Heart left ventricle (tissue), 16 donors: ENCODE measurements at places on chromosomes 2 and 18. TPM values are rescaled to one million over a fixed set of nuclear protein-coding genes. Genes with fewer than 3 reads are reported as not detected.

DNA sequence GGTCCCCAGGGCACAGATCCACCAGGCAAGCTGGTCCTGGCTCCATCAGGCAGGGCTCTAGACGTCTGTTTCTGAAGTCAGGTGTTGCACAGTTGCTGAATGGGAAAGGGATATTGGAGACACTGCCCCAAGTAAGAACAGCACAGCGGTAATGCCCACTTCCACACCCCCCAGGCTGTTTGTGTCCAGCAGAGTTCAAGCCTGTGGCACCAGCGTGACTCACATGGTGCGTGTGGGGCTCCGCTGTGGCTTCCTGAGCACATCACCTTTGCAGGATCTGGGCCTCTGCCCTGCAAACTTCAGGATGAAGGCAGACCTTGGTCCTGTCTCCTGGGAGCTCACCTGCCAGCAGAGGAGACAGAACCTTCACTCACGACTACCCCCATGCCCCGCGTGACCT, 203.3 kb downstream of the TFCP2L1 start:
- no peak overlapping the region for H3K27ac ChIP-seq
- no peak for DNase-seq
- H3K4me3 ChIP-seq: no peak overlapping the region
- H3K36me3 ChIP-seq: no peaks in the 10 kb centered on the region
- H3K4me1 ChIP-seq: no peaks in the 10 kb centered on the region
- H3K27me3 ChIP-seq: peaks cover 3% of the 10 kb centered on the region

- H3K27me3 ChIP-seq: no peaks in the 10 kb centered on the region
- peak; percentile 67 for DNase-seq
- no peaks in the 10 kb centered on the region for H3K36me3 ChIP-seq
- peak overlapping the region; percentile 69 for H3K27ac ChIP-seq
- peak overlapping the region; percentile 65 for H3K4me3 ChIP-seq
These were observed 1.7 kb downstream of the INPP5D start for GRCh38 chr2:233061591-233062450.

DNA sequence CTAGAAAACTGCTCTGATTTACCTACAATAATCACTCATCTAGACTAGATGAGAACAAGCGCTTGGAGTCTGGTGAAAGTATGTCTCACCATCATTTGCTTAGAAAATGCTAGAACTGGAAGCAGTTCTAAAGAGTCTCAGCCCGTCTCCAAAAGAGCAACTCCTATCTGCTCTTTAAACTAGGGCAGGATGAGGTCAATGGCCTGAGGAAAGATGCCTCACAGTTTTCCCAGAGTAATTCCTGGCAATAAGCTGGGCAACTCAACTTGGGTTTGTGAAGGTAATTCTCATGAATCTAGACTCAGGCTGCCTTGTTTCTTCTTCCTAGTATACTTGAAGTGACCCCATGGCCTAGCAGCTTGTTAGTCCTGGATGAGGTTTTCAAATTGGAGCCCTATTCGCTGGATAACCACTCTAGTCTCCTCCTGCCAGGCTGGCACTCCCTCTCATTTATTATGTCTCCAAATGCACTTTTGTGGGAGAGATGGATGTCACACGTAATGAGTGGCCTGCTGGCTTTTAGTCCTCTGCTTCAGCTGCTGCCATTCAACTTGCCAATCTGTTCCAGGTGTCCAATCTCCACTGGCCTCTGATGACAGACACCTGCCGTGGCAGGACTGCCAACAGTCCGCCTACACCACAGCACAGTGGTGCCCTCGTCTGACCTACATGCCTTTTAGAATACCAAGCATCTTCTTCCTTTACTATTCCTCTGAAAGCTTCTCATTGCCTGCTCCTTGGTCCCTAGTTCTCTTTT, 80.9 kb downstream of the CABYR start:
- peaks cover 13% of the 10 kb centered on the region for H3K36me3 ChIP-seq
- H3K27me3 ChIP-seq: no peaks in the 10 kb centered on the region
- DNase-seq: peak; percentile 41
- no peak overlapping the region for H3K4me3 ChIP-seq
- H3K27ac ChIP-seq: no peak overlapping the region
- H3K4me1 ChIP-seq: peaks cover 33% of the 10 kb centered on the region

DNA sequence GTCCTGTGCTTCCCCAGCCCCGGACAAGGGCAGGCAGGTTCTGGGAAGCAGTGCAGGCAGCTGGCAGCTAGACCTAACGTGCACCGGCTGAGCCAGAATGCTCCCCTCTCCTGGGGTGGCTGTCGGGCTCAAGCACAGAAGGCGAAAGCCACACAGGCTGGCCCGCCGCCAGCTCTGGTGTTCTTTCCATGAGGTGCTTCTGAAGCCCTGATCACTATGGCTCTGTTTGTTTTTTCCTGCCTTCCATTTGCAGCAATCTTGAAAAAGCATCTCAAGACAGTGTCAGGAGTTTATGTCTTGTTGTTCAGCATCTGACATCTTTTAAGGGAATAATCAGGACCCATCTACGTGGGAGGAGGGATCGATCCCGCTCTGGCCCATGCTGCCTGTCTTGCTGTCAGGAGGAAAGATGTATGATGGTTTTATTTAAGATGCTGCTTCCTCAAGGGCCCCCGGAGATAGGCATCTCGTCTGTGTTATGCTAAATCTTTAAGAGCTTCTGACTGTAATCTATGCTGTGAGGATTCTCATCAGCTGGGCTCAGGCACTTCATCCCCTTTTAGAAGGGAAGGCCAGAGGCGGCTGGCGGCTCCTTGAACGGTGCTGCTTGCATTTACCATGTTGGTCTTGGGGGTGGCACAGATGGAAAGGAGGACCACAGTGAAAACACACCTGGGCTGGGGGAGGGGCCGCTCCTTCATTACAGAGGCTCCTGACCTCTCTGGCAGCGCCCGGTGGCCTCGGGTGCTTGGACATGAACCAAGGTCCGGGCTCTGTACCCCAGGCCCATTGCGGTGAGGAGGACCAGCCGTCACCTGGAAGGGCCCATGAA, 118.5 kb upstream of the HDAC4 start:
- DNase-seq: no peak
- H3K4me3 ChIP-seq: no peak overlapping the region
- H3K36me3 ChIP-seq: no peaks in the 10 kb centered on the region
- H3K27ac ChIP-seq: no peak overlapping the region
- no peaks in the 10 kb centered on the region for H3K27me3 ChIP-seq

- no peak overlapping the region for H3K4me3 ChIP-seq
- peaks cover 20% of the 10 kb centered on the region for H3K4me1 ChIP-seq
- no peaks in the 10 kb centered on the region for H3K36me3 ChIP-seq
- no peak for DNase-seq
- H3K27me3 ChIP-seq: no peaks in the 10 kb centered on the region
These were observed 182.9 kb upstream of the ID2 start for GRCh38 chr2:8498994-8499393.

DNA sequence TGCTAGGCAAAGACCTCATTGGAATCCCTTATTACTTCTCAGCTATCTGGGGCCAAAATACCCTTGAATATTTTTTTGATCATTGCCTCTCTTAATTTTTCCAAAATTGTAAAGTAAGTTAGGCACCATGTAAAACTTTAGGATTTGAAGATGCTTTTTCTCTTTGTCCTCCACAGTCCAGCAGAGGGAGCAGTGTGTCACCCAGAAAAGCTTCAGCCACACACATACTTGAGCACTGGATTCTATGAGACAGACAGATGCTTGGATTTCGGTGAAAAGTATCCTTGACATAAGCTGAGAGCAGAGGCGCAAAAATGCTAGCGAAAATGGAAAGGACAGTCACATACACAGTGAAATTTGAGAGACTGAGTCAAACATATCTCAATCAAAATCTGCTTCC, 74.7 kb upstream of the KCNJ3 start:
- no peak overlapping the region for H3K4me3 ChIP-seq
- no peak overlapping the region for H3K27ac ChIP-seq
- no peak for DNase-seq
- no peaks in the 10 kb centered on the region for H3K4me1 ChIP-seq
- H3K36me3 ChIP-seq: no peaks in the 10 kb centered on the region

DNA sequence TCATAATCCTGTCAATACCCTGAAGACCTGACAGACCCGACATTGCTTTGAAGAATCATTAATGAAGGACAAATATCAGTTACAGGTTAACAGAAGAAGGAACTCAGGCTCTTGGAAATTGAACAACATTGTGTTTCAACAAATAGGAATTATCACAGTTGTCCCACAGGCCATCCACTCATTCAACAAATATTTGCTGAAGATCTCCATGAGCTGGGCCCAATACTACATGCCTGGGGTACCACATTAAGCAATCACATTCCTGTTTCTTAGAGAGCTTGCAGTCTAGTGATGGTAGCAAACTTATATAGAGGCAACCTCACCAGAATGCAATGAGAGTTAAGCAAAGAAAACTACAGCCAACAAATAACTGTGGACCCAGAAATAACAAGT, 671.6 kb upstream of the ACVR2A start:
- no peaks in the 10 kb centered on the region for H3K27me3 ChIP-seq
- no peaks in the 10 kb centered on the region for H3K36me3 ChIP-seq
- H3K4me3 ChIP-seq: no peak overlapping the region
- DNase-seq: no peak

DNA sequence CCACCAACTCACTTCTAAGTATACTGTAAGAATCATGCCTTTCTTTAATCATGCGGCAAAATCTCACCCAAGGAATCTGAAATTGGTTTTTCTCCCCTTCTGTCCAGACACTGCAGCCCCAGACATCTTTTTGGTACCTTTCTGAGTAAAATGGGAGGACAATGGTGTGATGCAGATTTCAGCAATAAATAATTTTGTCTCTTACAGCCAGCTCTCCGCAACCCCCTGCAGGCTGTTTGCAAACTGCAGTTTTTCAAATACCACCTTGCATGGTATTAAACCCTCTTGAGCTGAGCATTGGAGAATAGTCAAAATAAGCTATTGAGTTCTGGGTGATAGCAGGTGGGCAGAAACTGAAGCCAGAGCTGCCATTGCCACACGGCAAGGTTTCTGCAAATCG, 32.2 kb downstream of the GPR39 start:
- no peaks in the 10 kb centered on the region for H3K36me3 ChIP-seq
- no peaks in the 10 kb centered on the region for H3K27me3 ChIP-seq
- H3K4me3 ChIP-seq: no peak overlapping the region
- H3K27ac ChIP-seq: no peak overlapping the region
- no peak for DNase-seq

DNA sequence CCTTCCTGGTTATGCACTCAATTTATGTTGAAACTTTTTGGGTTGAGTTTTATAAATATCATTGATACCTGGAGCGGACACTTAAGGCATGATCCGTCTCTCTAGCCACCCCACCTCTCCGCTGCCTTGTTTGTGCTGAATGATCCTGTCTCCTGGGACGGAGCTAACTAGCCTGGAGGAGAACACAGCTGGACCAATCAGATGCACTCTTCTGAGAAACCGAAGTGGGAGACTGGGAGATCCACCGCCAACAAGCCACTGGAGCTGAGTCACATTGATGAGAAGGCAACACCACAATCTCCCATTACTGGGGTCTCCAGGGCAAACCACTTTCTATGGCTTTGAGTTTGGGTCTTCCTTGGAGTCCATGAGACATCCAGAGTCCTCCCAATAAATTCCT, 29.3 kb downstream of the CYP26B1 start:
- H3K27me3 ChIP-seq: peaks cover 8% of the 10 kb centered on the region
- no peak overlapping the region for H3K4me3 ChIP-seq
- H3K4me1 ChIP-seq: no peaks in the 10 kb centered on the region
- no peak overlapping the region for H3K27ac ChIP-seq
- H3K36me3 ChIP-seq: no peaks in the 10 kb centered on the region

GRCh38 chr2:122340246-122340645, 584.8 kb downstream of the TSN start:
- H3K27ac ChIP-seq: no peak overlapping the region
- no peak for DNase-seq
- H3K4me1 ChIP-seq: no peaks in the 10 kb centered on the region
- H3K36me3 ChIP-seq: no peaks in the 10 kb centered on the region
- H3K4me3 ChIP-seq: no peak overlapping the region

DNA sequence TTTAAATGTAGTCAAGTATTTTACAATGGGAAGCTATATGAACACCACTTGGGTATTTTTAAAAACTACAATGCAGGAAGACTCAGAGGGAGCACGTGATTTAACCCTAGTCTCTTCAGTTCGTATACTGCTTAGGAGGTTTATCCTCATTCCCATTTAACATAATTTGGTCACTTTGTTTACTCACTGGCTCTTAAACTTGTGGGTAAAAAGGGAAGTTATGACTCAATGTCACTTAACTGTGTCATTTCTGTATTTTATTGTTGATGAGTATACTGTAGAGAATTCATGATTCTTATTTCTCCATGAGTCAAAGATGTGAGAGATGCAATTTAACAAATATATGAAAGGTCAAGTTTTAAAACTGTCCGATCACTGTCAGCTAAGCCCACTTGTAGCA, 48.2 kb downstream of the SLC66A3 start:
- H3K27me3 ChIP-seq: no peaks in the 10 kb centered on the region
- DNase-seq: no peak
- H3K4me3 ChIP-seq: no peak overlapping the region
- peaks cover 96% of the 10 kb centered on the region for H3K36me3 ChIP-seq
- H3K4me1 ChIP-seq: no peaks in the 10 kb centered on the region

DNA sequence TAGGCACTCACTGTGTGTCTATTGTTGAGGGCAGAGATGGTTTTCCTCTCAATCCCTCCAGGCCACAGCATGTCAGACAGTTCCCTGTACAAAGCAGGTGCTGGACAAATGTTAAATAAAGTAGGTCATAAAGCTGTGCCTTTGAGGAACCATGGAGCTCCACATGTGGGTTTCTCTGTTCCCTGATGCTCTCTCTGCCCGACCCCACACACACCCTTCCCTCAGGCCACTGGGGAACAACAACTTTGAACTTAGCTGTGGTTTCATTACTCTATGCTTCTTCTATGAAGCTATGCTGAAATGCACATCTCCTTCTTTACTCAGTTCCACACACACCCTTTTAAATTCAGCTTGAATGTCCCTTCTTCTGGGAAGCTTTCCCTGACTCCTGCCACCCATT, 415.3 kb downstream of the HRH4 start:
- H3K27me3 ChIP-seq: no peaks in the 10 kb centered on the region
- H3K4me1 ChIP-seq: no peaks in the 10 kb centered on the region
- no peak overlapping the region for H3K4me3 ChIP-seq

GRCh38 chr2:168801961-168802858, at the start of gene NOSTRIN:
TSS of gene NOSTRIN (plus strand) at chr2:168802637. CDS start at chr2:168802647, 10 bp downstream.
- peaks cover 4% of the 10 kb centered on the region for H3K4me1 ChIP-seq
- no peaks in the 10 kb centered on the region for H3K27me3 ChIP-seq

GRCh38 chr2:64626963-64627760, 26.6 kb downstream of the SERTAD2 start:
- H3K4me3 ChIP-seq: no peak overlapping the region
- no peaks in the 10 kb centered on the region for H3K27me3 ChIP-seq
- peaks cover 4% of the 10 kb centered on the region for H3K4me1 ChIP-seq
- H3K36me3 ChIP-seq: peaks cover 8% of the 10 kb centered on the region
- no peak overlapping the region for H3K27ac ChIP-seq

- no peak overlapping the region for H3K27ac ChIP-seq
- H3K4me1 ChIP-seq: peaks cover 38% of the 10 kb centered on the region
- no peaks in the 10 kb centered on the region for H3K27me3 ChIP-seq
- no peak for DNase-seq
- H3K4me3 ChIP-seq: no peak overlapping the region
These were observed 21.1 kb downstream of the INPP5D start for GRCh38 chr2:233081232-233081730.

GRCh38 chr2:147696426-147696825, 148.4 kb upstream of the ACVR2A start:
- H3K27ac ChIP-seq: no peak overlapping the region
- H3K36me3 ChIP-seq: no peaks in the 10 kb centered on the region
- DNase-seq: no peak
- no peak overlapping the region for H3K4me3 ChIP-seq
- no peaks in the 10 kb centered on the region for H3K4me1 ChIP-seq

Gene HAAO
- 10.6 TPM for total RNA-seq

Gene TGIF1
- total RNA-seq: 15.6 TPM

Gene FMNL2
- total RNA-seq: 5.7 TPM

Gene COL6A3
- total RNA-seq: 54.8 TPM

Gene NT5C1B
- total RNA-seq: not detected

Gene IL36RN
- total RNA-seq: not detected

Gene NRP2
- total RNA-seq: 4.7 TPM

Gene HRH4
- total RNA-seq: not detected

Gene CYP26B1
- 1.1 TPM for total RNA-seq

Gene AMER3
- not detected for total RNA-seq

Gene KHK
- total RNA-seq: 3.9 TPM
